ENCODE measurements at places on chromosomes 3 and 15.

- DNase-seq, result no peak
These were observed 883 bp downstream of the RTP4 start for GRCh38 chr3:187369089-187369447.

DNA sequence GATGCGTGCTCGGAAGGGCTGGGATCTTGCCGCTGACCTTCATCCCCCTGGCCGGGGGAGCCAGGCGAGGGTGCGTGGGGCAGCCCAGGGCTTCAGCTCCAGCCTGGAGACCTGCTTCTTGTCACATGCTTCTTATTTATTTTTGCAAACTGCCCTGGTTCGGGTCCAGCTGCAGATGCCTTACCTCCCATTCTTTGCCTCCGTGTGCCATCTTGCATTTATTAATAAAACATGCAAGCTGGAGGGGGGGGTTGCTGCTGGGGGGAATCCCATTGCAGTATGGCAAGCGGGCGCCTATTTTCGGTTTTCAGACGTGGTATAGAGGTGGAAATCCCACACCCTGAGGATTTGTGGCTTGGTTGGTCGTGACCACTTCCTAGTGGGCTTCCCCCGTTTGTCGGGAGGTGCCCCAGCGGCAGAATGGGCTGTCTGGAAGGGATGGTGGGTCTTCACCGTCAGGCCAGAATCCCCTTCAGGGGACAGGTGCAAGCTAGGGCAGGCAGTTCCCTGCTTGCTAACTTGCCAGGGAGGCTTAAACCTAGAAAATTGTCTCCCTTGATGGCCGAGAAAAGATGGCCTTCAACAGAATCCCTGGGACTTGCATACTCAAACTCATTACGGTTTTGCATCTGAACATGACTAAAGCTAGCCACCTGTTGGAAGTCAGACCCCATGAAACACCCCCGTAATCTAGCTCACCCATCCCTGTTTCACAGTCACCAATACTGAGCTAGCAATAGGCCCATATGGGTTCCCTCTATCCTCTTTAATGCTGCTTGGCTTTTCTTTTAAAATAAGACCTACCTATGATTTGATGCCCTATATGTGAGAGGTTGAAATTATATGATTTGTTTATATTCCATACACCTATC lies 569 bp downstream of the TMEM266 start:
- DNase-seq, result no peak

DNA sequence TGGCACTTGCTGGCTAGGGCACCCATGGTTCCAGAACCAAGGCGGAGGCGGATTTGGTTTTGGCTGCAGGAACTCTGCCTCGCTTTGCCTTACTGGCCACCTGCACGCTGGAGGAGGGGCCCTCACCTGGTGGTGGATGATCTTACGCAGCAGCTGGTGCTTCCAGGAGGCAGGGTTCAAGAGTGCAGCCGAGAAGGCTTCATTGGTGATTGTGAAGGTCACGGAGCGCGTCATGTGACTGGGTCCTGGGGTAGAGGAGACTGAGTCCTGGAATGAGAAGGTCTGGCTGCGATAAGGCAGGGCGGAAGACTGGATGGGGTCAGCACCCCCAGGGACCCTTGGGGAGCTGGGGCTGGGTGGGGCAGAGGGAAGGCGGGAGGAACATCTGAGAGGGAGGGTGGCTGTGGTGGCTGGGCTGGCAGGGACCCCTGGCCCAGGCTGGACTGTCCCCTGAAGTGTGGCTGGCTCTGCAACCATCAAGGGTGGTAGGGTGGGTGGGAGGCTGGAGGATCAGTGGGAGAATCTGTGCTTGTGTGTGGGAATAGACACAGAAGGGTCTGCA lies 25.8 kb upstream of the GOLGA6C start:
- no peak for DNase-seq

- no peak for DNase-seq
These were observed 65.0 kb downstream of the TRIM69 start for GRCh38 chr15:44801364-44801763.

DNA sequence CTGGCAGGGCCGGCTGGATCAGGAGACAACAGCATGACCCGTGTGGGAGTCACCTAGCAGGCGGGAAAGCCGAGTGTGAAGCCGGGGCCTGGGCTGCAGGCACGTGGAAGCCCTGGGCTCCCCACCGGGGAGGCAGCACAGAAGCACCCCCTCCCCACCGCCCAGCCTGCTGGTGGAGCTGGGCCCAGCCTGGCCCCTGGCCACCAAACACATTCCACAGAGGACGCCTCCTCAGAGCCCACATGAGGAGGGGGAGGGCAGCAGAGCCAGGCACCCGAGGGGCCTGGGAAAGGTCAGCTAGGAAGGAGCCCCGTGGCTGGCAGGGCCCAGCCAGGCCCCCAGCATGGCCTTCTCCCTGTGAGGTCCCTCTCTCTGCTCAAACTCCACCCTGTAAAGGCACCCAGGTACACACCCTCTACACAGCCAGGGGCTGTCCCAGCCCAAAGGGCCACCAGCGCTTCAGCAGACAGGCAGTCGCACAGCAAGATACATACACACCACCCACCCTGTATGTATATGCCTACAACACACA lies 4.5 kb downstream of the PLXNB1 start:
- DNase-seq, result no peak

- no peak for DNase-seq
These were observed 52.8 kb upstream of the FAM98B start for GRCh38 chr15:38401106-38401505.

DNA sequence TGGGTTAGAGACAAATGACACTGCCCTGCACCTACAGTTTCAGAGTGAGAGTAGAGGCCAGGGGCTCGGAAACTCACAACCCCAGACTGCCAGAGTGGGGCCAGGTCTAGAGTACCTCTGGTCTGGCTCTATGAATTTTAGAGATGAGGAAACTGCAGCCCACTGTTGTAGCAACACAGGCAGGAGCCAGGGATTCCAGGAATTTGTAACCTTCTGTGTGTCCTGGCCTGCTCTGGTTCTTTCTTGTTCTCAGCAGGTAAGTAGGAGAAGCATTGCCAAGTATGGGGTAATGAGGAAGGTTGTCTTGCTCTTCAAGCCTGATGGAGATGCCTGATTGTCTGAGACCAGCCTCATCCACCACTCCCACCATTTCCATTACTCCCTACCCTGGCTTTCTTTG lies 221.8 kb downstream of the UACA start:
- no peak for DNase-seq

DNA sequence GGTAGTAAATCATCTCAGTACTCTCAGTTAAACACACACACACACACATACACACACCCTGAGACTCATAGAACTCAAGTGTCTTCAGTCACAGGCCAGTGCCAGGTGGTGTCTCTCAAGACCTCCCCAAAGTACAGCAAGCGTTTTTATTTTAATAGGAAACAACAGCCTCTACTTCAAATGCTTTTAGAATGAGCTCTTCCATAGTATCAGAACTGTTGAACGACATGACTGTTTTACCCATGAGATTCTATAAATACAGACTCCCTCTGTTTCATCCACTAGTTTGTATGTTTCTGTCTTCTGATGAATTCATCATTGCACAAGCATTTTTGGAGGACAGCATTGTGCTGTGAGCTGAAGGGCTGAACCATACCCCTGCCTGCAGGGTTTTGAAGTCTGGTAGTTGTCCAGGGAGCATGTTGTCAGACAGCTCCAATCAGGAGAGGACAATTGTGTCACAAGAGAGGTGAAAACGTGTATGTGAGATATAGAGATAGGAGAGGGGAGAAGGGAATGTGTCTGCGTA lies 201.0 kb upstream of the BCL6 start:
- no peak for DNase-seq

GRCh38 chr3:143276592-143276991 lies 157.0 kb downstream of the CHST2 start:
- DNase-seq, result no peak

DNA sequence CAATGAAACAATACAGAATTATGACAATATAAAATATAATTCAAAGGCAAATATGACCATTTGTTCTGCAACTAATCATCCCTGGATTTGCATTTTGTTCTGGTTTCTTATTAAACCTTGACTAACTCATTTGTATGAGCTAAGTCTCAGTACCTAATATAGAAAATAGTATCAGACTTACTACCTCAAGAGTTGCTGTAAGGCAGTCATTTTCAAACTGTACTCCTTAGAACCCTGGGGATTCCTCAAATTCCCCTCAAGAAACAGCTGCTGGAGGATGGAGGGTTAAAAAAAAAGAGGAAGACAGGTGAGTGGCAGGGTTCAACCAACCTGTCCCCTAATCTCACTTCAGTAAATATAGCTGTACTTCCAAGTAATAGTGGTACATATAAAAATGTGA lies 11.1 kb downstream of the ZBTB11 start:
- no peak for DNase-seq

- DNase-seq, result no peak
These were observed 370.9 kb downstream of the NR2F2 start for GRCh38 chr15:96701443-96701842.

GRCh38 chr3:12999147-13000140 lies 73.8 kb downstream of the IQSEC1 start:
- DNase-seq, result no peak

DNA sequence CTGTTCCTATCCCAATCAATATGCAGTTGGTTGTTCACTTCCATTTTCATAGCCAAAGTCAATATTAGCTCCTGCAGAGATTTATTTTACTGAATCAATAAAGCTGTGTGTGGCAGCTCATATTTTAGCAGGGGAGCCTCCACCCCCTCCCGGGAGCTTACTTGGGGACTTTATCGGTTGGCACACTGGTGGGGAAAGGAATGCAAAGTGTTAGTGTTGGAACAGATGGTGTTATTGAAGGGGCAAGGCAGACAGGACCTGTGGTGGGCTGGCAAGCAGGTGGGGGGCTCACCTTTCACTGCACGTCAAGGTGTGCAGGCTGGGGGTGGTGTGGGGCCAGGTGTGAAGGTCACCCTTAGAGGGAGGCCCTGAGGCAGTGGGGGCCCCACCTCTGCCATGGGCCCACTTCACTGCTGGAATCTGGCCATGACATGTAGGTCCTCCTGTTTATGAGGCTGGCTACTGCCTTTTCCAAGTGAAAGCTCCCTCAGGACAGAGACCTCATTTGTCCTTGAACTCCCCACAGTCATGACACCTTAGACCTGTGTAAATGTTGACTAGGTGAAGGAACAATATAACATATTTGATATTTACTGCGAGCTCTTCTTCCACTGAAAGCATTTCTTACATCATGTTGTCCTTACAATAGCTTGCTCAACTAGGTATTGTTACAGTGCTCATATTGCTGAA lies 44.0 kb upstream of the SEC22A start:
- no peak for DNase-seq

DNA sequence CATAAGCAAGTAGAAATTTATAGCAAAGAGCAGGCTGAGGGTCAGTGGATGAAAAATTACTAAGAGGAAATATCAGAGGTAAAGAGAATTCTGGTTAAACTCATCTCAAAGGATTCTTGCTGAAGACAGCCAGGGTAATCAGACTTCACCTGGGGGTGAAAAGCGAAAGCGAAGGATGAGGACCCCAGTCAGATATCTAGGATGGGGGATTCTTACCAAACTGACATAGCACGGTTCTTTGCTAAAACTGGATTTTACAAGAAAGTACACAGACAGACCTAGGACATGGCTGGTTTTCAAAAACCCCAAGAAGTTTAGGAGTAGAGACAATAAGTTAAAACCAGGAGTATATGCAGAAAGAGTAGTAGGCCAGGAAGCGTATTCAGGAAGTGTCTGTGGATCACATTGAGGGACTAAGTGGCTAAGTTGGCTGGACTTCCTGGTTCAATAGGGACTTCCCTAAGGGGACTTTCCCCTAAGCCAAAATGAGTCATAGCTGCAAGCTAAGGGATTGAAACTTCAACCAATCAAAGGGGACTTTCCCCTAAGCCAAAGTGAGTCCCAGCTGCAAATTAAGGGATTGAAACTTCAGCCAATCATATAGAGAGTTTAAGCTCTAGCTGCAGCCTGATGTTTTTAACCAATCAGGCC lies 2.4 kb upstream of the CFAP91 start:
- DNase-seq, result no peak

DNA sequence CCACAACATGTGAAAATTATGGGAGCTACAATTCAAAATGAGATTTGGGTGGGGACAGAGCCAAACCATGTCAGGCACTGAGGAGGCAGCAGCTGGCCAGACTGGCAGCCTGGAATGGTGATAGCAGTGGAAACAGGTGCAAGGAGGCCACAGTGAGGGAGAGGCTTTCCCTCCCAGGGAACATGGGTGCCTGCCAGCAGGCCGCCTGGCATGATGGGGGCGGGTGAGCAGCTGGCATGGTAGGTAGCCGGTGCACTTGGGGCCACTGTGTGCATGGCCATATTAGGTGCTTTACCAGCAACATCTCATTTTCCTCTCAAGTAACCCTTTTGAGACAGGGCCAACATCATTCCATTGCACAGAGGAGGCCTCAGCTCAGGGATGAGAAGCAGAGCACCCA lies 18.3 kb upstream of the MRPS22 start:
- no peak for DNase-seq

DNA sequence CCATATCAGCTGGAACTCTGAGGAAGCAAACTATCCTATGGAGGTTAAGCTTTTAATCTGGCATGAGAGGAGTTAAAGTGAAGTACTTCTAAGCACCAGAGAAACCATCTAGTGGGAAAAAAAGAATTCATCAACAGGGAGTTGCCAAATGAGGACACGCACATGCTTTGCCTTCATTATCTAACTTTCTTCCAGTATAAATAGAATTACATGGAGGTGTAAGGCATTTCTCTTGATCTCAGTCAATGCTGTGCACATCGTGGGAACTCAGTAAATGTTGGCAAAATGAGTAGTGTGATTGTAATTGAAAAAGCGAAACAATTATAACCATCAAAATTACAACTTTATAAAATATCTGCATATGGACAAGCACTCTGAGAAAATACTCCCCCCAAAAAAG lies 8.0 kb upstream of the GSK3B start:
- no peak for DNase-seq

GRCh38 chr3:197940745-197941384 lies 9.1 kb upstream of the RPL35A start:
- DNase-seq, result no peak

DNA sequence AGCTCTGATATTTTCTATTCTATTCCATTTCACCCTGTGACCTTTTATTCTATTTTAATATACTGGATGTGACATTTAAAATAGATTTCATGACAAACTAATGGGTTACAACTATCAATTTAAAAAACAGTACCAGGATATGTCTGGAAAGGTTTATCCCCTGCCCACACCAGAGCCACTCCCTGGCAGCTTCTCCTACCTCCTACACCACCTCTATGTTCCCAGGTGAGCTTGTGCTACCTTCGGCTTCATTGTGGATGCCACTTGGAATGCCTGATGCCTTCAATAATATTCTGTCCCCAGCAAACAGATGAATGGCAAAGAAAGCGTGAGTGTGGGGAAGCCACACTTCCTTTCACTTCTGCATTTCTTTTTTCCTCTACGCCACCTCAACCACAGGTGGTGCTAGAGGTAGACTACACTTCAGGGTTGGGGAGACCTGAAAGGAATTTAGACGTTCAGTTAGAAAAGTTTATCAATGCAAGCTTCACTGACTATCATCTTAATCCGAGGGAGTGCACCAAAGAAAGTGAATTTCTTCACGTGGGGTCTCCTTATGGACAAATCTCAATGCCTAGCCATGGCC lies 213.0 kb downstream of the SSR3 start:
- no peak for DNase-seq

DNA sequence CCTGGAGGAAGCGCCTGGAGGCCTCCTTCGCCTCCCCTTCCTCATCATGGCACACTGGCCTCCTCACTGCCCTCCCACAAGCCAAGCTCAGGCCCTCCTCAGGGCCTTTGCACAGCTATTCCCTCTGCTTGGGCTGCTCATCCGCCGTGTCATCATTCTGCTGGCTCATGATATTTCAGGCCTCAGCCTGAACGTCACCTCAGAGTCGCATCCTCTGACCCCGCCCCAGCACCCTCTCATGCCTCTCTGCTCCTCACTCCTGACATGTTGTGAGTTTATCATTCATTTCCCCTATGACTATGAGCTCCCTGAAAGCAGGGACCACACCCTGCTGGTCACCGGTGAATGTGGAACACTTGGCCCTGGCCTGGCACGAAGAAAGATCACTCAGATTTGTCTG lies 20.7 kb upstream of the POC1A start:
- no peak for DNase-seq
